Cardiac septum (tissue), 1 donor: ENCODE measurements at places on chromosomes 3 and 15. TPM values are rescaled to one million over a fixed set of nuclear protein-coding genes. Genes with fewer than 3 reads are reported as not detected.

DNA sequence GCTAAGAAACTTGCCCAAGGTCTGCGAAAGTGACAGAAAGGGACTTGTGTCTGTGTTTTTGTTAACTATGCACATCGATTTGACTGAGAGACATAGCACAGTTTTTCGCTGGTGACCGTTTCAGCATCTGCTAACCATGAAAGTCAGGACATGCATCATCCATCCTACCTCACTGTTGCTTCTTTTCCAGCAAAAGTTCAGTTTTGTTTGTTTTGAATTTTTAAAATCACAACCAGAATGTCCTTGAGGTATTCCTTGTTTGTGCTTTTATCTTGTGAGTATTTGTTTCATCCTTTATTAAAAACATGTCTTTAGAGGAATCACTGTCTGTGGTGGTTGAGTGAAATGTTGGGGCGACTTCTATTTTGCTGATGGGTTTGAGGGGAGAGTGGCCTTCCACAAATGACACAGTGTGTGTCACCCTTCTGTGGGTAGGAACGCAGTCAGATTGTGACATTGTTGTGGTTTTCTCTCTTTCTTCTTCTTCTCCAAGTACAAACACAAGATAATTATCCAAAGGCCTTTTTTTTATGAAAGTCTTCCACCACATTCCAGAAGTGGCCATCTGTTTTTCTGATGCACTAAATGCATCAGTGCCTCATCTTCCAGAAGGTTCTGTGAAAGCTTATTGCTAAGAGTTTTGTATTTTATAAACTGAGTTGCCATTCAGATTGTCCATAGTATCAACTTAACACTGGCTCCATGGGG lies 214.4 kb upstream of the NR2E3 start:
- no peak for DNase-seq

GRCh38 chr3:13484851-13485590 lies 4.9 kb downstream of the HDAC11 start:
- DNase-seq: peak; percentile 88

- no peak for DNase-seq
Measured at GRCh38 chr15:86139828-86140227, 60.2 kb downstream of the AGBL1 start.

The TMEM158 gene
- 0.38 TPM for total RNA-seq

The ITIH4 gene
- total RNA-seq: 3.2 TPM

The COL8A1 gene
- total RNA-seq: 28.5 TPM

- no peak for DNase-seq
Measured at GRCh38 chr15:58444658-58445332, 13.0 kb downstream of the LIPC start.

DNA sequence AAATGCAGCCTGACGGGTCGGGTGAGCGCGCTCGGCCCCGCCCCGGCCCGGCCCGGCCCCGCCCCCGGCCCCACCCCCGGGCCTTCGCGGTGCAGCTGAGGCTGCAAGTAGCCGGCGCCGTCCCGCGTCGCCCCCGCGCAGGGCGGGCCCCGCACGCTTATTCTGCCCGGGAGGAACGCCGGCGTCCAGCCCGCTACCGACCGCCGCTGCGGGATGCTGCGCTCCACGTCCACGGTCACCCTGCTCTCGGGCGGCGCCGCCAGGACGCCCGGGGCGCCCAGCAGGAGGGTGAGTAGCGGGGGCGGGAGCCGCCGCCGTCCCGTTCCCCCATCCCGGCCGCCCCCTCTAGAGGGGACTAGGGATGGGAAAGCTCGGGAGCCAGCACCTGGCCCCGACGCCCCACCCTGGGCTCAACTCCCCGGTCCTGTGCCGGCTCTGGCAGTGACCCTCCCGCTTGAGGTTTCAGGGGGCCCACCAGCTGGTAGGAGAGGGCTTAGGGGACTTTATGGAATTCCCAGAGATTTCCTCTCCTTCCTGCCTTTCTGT lies at the start of gene MYZAP:
MYZAP (plus strand) TSS at position 83 of the 546 bp plus-strand sequence; CDS start at position 214, 131 bp downstream.
- DNase-seq: peak; percentile 81

- DNase-seq: no peak
Measured at GRCh38 chr3:53616971-53617892, 122.8 kb downstream of the CACNA1D start.

The NKIRAS1 gene
- 17.2 TPM for total RNA-seq

- no peak for DNase-seq
Measured at GRCh38 chr3:15409774-15410173, 17.6 kb downstream of the METTL6 start.

The GUCA1C gene
- 0.81 TPM for total RNA-seq

The CLDN18 gene
- total RNA-seq: not detected

The CASR gene
- not detected for total RNA-seq

DNA sequence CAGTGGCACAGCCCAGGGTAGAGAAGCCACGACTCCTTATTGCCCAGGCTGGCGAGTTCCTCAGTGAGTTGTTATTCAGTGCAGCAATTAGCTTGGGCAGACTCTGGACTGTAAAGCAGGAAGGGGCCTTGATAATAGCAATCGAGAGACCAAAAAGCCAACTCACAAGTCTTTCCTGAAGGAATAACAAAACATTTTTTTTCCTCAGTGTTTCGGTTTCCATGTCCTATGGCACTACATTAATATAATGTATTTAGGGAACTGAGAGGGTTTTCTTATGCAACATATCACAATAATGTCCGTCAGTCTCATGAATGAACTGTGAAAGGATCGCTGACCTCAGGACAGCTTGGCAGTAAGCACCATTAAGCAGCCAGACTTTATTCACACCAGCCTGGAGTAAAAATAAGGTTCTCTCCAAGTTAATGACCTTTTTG lies 248.9 kb upstream of the TBL1XR1 start:
- no peak for DNase-seq

GRCh38 chr3:1197051-1197450 lies 104.2 kb downstream of the CNTN6 start:
- no peak for DNase-seq

The CPN2 gene
- total RNA-seq: 0.35 TPM
